ENCODE measurements at places on chromosomes 1 and 21.

GRCh38 chr1:99758073-99758511 is 8.3 kb downstream of the FRRS1 start:
- DNase-seq, result no peak

- DNase-seq, result no peak
Observed at GRCh38 chr1:45848097-45848496, 44.7 kb downstream of the MAST2 start.

DNA sequence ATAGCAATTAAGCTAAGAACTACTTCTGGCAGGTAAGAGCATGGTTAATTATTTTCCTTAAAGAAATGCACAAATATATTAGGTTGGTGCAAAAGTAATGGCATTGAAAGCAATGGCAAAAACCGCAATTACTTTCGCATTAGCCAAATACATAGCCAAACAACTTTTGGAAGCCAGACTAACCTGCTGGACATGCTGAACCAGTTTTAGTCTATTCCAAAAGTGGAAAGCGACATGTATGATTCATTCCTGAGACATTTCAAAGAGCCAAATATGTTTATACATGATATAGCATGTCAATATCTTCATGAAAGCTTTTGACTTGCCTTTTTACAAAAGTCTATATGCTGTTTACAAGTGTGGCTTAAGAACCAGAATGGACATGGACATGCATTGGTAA is 23.4 kb upstream of the DR1 start:
- no peak for DNase-seq

GRCh38 chr1:24986372-24986965 is 56.4 kb upstream of the RUNX3 start:
- DNase-seq, result no peak

DNA sequence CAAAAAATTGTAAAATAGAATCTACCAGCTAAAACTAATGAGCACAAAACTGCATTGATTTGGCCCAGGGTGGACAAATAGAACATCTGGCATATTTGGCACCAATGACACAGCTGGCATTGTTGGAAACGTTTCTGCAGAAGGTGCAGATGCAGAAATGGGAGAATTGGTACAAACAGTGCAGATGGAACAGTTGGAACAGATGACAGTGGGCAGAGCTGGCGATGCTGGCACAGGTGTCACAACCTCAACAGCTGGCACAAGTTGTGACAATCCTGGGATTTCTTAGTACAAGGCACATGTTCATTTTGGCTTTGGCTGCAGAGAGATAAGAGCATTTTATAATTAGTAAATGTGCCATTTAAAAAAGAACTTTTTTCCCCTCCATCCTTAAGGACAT is 91.1 kb upstream of the ZBTB18 start:
- DNase-seq, result no peak

DNA sequence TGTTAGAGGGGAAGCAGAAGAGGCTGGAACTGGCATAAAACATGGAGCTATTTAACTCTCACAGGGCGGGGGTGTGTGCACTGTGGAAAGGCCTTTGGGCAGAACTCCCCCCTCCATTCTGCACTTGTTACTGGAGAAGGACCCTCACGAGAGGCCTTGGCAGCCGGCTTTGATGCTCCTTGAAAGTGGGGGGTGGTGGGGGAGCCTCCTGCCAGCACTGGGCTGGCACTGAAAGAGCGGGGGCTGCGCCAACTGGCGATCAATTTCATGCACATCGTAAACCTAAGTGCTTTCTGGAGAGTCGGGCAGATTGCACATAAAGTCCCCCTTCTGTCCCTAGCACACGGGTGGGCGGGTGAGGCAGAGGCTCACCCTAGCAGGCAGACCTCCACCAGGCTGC is 28.9 kb downstream of the FOXO6 start:
- no peak for DNase-seq

GRCh38 chr1:171935086-171935485 is 93.8 kb downstream of the DNM3 start:
- DNase-seq, result no peak

- no peak for DNase-seq
Observed at GRCh38 chr1:199843861-199844260, 183.6 kb upstream of the NR5A2 start.

DNA sequence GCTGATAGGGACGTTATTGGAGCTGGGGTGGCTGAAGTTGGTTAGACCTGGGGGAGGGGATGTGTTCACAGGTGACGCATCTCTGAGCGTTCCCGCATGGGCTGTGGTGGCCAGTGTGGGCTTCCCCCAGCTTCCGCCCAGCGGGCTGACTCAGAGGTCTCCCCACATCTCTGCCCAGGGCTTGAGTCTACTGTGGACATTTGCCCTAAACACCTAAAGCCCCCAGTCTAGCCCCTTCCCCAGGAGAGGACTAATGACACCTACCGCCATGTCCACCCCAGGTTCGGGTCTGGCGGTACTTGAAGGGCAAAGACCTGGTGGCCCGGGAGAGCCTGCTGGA is 2.0 kb downstream of the AGRN start:
- no peak for DNase-seq

Data from AG09309 (cell line).